Activated CD8-positive, alpha-beta memory T cell treated with anti-CD3 and anti-CD28 coated beads for 1 hour (primary cell): ENCODE measurements at places on chromosomes 2 and 18.

DNA sequence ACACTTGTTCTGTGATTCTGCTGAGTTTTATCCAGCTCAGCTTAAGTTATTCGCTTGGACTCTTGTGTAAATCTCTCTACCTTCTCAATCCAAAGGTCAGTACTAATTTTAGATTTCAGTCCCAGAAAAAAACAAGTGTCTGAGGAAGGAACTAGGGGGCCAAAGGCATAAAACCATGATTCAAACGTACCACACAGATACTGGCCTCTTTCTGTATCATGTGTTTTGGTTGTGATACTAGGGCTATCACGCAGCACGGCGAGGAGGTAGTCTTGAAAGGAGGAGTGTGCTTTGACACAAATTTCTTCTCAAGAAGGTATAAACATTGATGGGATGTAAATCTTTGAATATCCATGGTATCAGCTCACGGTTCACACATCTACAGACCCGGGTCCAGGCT is 8.3 kb downstream of the SERPINE2 start:
- no peak for DNase-seq

DNA sequence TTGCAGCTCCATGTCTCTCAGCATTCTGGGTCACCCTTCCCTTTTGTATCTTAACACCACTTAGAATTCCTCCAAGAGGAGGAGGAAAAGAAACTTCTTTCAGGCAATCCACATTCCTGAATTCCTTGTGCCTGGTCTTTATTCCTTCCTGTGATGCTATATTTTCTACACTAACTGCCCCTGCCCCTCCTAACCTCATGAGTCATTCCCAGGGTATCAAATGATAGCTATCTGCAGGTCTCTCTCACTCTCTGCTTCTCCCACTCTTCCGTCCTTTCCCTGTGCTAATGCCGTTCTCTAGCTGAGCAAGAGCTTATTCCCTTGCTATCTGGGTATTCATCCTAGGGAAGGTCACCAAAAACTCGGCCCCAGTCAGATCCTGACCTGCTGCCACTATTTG is 395.0 kb upstream of the TCF4 start:
- DNase-seq: no peak

GRCh38 chr18:48917579-48918517 is 32.9 kb downstream of the SMAD7 start:
- DNase-seq: no peak

- no peak for DNase-seq
These were observed 1845.6 kb upstream of the PIK3C3 start for GRCh38 chr18:40109252-40110049.

- no peak for DNase-seq
These were observed 21.9 kb downstream of the CYTIP start for GRCh38 chr2:157421964-157422363.

- no peak for DNase-seq
These were observed 557.2 kb downstream of the CPS1 start for GRCh38 chr2:211113334-211114175.

DNA sequence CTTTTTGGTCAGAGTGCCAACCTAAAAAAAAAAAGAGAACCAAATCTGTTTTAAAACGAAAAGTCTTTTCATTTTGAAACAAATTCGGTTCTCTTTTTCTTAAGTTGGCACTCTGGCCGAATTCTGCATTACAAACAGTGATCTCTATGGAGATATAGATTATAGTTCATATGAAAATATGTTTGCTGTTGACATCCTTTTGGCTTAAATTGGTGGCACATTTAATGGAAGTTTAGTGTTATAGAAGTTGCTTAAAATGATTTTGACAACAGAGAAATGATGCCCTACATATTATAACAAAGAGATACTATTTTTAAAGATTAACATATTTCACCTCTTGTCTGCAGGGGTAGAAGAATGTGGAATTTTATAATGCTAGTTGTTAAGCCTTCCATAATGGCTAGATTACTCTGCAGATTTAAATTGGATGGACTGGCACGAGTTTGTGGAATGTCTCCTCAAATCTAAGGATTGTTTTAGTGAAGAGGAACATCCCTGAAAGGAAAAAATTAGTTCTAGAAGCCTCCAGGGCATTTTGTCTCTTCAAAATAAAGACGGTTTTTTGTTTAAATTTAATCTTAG is 222.9 kb upstream of the CDH2 start:
- no peak for DNase-seq

GRCh38 chr2:227889336-227889735 is 17.9 kb downstream of the DAW1 start:
- DNase-seq: no peak

DNA sequence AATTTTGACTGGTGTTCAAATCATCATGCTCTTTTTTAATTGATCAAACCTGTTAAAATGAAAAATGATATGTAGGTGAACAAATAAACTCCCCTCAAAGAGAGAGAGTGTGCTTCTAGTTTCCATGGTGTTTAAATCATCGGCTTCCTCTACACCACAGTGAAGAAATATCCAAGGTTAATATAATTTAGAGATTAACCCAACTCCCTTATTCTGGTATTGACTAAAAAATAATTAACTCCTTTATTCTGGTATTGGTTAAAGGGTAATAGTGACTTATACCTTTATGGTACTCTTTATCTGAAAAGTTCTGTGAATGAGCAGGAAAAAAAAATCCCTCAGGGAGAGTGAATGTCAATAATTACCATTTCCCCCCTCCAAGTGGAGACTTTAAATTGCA is 93.1 kb downstream of the SPATS2L start:
- no peak for DNase-seq

- no peak for DNase-seq
These were observed 161.0 kb downstream of the TWIST2 start for GRCh38 chr2:239008677-239009588.

DNA sequence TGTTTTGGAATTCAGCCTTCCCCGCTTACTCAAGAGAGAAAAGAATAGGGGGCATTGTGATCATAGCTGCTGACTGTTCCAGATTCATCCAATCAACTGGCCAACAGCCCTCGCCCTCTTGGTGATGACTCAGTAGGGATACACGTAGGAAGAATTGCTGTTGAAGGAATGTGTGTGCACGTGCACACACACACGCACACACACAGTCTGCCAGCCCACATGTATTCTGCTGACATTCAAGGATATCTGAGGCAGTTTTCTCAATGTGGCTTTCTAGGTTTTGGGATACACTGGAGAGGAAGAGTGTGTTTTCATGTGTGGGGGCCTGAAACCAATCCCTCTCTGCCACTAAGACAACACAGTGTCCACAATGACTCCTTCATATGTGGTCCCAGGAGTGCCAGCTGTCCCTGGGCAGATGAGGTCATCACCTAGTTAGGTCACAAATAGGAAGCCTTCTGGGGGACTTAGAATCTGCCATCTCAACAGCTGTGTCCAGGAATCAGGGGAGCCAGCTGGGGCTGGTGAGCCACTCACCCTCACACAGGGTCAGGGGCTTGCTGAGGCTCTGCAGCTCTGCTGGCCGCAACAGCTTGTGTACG is 352.6 kb downstream of the SS18 start:
- no peak for DNase-seq

GRCh38 chr2:138030459-138030858 is 66.2 kb downstream of the HNMT start:
- no peak for DNase-seq

DNA sequence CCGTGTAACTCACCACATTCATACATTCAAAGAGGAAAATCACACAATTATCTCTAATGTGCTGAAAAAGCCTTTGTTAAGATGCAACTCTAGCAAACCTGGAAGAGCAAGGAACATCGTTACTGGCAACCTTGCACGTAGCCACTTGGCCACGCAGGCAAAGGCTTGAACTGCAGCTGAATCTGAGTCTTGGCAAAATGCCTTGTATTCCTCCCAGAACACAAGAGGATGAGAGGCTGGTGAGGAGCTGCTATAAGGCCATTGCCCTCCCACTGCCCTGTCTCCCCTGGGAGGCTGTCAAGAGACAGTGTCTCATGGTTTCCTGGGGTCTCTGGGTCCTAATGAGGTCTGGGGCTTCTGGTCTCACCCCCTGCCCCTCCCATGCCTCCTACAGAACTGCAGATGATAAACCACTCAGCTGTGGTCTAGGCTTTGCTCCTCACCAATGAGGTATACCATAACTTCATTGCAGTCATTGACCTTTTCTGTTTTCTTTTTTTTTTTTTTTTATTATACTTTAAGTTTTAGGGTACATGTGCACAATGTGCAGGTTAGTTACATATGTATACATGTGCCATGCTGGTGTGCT is 141.4 kb downstream of the SPP2 start:
- no peak for DNase-seq

DNA sequence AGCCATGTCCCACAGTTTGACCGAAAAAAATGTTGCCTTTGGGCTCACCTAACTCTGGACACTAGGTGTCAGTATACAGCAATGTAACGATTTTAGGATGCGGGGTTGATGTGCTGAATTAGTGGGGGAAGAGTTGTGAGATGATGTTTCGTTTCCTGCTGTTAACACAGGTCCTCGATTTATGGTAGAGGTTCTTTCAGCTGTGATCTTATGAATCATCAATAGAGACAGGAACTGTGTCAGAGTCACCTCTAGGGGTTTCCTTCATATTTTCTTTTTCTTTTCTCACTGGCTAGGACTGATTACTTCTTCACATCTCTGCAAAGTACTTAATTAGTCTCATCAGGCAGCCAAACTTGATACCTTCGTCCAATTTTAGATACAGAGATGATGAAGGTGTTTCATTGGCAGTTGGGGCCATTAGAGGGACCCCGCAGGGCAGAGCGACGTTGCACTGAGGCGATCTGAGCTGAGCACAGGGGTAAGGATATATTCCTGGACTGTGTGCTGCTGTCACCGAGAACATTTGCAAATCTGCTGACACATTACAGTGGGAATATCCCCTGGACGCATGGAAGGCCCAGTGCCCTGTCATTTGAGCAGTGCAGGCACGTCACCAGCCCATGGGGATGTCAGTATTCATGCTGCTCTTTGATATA is 10.2 kb upstream of the MMADHC start:
- DNase-seq: no peak

DNA sequence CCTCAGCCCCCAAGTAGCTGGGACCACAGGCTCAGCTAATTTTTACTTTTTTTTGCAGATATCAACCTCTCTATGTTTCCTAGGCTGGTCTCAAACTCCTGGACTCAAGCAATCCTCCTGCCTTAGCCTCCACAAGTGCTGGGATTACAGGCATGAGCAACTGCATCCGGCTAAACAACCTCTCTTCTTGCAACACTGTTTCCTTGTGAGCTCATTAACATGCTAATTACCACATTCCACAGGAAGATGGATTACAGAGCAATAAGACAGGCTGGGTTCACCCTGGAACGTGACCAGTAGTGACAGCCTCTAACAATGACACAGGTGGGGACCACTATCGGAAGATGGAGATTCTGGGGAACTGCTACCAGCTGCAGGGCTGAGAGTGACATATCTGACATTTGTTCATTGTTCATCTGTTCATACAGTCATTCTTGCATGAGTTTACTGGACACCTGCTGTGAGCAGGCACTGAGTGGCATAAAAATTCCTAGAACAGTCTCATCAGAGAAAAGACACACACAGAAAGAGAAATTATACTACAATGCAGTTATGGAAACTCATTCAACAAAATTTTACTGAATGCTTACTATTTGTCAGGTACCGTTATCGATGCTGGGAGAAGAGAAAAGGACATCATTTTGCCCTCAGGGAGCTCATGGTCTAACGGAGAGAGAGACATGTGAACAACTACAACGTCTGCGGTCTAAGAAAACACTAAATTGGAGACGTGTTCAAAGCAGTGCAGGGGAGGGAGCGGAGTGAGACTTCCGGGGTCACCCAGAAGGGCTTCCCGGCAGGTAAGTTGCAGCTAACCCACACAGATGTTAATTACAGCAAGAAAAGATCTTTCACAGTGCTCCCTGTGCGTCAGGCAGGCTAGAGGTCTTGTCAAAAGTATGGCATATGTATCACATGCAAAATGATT is 37.6 kb downstream of the PROC start:
- DNase-seq: no peak

- no peak for DNase-seq
These were observed 38.0 kb downstream of the NPAS2 start for GRCh38 chr2:100857915-100858314.

GRCh38 chr18:49843131-49843530 is 29.8 kb upstream of the ACAA2 start:
- no peak for DNase-seq

DNA sequence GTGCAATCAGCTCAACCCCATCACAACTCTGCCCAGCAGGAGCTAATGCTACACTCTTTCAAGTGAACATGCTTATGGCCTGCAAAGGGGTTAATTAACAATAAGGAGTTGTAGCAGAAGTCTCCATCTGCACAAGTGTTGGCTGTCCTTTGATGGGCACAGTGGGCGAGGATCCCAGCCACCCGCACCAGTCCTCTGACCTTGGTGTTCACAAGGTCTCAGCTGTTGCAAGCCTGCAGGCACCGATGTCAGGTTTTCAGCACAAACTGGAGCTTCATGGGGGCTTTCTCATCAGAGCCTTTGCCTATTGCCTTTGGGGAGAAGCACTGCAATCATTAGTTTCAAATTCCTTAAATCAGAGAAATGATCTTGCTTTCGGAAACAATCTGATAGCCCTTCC is 60.9 kb upstream of the TMEM178A start:
- no peak for DNase-seq

- no peak for DNase-seq
These were observed 316.0 kb upstream of the MEX3C start for GRCh38 chr18:51513517-51513916.

- no peak for DNase-seq
These were observed 376.1 kb upstream of the TMEFF2 start for GRCh38 chr2:192570788-192571187.

- no peak for DNase-seq
These were observed 361.0 kb upstream of the NT5C1B start for GRCh38 chr2:18950361-18950851.
